ENCODE measurements at places on chromosomes 11 and 22. TPM values are rescaled to one million over a fixed set of nuclear protein-coding genes. Genes with fewer than 3 reads are reported as not detected.

DNA sequence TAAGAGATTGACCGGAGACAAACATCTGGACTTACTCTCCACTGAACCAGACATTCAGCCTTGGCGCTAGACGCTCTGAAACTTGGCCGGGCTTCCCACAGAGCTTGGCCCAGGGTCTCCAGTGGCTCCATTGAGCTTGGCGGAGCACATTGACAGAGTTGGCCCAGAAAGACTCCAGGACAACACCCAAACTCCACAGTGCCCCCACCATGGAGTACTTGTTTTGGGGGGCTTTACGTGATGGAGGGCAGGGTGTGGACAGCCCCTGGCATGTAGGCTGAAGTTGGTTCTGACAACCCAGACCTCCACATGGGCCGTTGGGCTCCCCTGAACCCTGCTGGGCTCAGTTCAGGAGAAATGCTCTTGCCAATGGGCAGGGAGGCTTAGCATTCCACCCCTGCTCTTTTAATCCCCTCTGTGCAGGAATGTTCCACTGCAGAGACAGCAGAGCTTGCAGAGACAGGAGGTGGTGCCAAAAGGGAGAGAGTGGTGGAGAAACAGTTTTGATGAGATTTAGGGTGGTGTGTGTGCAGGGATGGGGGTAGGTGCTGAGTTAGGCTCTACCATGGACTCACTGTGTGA lies 102.4 kb upstream of the TIMP3 start:
- DNase-seq: no peak

GRCh38 chr11:78420255-78420764 lies 2.7 kb upstream of the GAB2 start:
- no peak for DNase-seq

DNA sequence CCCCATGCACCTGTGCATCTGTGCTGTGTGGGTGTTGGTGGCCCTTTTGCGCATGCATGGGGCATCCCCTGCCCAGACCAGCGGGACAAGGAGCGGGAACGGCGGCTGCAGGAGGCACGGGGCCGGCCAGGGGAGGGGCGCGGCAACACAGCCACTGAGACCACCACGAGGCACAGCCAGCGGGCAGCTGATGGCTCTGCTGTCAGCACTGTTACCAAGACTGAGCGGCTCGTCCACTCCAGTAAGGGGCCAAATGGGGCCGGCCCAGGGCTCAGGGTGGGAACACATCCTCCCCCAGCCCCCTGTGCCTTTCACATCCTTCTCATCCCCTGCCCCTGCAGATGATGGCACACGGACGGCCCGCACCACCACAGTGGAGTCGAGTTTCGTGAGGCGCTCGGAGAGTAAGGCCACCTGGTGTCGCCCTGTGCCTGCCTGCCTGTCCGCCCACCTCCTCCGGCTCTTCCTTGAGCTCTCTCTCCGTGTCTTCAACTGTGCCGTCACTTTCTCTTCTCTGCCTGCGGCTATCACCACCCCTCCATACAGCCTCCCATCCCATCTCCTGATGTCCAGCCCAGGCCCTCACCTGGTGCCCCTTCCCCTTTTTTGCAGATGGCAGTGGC lies 10.6 kb downstream of the SELENOM start:
- DNase-seq: no peak

GRCh38 chr11:2858995-2859698 lies 26.4 kb downstream of the CDKN1C start:
- DNase-seq: no peak

DNA sequence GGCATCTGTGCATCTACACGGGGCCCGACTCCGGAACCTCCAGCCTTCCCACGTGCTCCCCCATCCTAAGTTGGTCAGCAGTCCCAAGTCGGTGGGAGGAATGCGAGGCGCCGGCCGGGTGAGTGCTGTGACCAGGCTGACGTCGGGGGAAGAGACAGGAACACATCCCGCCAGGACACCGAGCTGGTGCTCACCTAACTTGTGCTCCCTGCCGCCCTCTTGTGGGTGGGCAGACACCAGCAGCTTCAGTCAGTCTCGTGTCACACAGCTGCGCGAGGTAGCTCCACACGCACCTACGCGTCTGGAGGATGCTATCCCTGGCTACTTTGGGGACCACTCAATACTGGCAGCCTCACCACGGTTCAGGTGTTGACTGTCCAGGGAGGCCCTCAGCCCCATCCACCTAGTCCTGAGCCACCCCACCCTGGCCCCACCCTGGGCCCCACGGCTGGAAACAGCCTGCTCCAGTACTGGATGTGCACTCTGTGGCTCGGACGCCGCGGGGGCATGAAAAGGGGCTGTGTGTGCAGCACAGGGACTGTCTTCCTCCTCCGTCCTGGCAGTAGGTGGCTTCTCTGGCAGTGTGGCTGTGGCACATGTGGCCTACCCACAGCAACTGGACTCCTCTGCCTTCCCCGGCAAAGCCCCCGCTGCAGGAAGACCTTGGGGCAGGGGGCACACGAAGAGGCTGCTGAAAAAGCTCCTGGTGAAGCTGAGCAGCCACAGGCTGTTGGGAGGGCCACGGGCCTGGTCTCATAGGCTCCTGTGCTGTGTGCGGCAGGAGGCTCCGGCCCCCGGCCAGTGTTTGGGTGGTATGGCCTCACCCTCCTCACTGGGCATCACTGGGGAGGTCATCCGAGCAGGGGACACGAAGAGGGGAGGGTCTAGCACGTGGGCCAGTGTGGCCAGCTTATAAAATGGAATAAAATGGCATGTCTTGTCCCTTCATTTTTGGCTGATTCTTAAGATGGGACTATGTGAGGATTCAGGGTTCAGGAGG lies 11.2 kb upstream of the BID start:
- DNase-seq: no peak

DNA sequence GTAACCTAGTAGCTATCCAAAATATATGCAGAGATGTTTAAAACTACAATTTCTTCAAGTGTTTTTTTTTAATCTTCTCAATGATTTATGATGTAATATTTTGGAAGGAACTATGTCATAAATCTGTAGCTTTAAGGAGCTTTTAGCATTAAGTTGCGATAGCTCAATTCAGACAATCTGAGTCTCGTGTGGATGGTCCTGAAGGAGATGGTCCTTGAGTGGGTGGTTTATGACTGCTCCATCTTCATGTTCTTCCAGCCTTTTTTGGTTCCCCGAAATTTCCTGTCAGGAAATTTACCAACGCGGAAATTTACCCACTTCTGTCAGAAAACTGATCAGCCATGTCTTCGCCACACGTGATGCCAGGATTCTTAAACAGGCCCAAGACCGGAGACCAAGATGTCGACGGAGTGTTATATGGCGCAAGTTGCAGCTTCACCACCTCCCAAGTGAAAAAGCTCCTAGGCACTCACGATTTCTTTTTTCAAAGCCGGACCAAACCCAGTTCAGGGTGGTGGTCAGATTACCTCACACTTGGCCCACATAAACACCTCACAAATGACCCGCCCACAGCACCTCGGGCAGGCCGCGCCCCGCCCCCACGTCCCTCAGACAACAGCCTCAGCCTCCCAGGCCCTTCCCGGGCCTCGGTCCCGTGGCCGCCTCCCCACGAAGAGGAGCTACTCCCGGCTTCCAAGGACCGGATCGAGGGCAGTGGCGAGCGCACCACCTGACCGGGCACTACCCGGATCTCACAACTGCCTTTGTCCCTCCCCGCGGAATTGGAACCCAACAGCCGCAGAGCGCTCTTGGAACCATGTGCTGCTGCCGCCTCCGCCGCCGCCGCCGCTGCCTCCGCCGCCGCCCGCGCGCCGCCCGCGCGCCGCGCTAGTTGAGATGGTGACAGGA lies at the start of gene MORC2:
Gene MORC2 (minus strand): TSS at position 760 of the 909 bp plus-strand sequence. CDS start 885 bp downstream, outside the sequence.
- no peak for DNase-seq

DNA sequence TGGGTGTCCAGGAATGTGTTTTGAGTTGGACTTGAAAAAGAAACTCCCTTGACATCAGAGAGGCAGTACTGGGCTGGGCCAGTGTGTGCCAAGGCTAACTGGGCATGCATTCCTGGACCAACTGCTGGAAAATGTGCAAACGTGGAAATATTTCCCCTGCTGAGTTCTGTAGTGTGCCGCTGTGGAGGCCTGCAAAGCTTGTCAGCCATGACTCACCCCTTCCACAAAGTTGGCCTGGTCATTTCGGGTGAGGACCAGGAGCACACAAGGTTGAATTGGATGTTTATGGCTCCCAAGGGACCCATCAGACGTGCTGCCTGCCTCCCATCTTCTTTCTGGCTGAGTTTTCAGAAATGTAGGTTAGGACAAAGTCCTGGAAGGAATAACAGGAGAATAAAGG lies 513.1 kb downstream of the MIAT start:
- no peak for DNase-seq

DNA sequence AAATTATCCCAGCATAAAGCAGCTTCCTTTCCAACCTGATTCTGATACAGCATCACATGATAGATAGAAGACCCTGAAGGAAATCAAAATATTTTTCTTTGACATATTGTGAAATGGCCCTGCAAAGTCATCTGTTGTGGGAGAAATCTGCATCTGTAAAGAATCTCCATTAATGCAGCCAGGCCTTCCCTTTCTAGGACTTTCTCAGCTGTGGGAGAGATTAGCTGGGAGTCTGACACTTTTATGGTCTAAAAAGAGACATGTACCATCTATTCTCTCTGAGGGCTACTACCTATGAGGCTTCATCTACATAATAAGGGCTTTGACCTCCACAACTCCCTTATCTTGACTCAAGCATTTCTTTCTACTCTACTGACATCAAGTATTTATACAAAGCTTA lies 238.1 kb downstream of the SWAP70 start:
- DNase-seq: no peak

DNA sequence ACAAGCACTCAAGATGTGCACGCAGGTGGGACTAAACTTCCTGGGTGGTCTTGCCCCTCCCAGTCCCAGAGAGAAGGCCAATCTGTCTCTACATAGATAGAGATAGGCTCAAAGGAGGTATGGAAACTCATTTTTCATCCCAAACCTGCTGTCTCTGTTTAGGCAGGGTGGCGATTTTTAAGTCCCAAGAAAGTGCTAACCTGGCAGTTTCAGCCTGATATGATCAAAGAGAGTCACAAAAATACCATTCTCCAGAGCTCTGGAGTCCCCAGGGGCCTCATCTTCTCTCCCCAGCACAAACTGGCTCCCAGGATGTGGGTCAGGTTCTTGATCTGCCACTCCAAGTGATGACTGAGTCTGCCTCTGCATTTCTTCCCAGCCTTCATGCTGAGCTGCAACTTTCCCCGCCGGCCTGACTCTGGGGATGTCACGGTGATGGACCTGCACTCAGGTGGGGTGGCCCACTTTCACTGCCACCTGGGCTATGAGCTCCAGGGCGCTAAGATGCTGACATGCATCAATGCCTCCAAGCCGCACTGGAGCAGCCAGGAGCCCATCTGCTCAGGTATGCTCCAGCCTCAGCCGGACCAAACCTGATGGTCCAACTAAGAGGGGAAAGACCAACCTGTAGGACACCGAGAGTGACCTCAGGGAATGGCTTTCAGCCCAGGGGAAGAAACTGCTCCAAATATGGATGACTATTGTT lies 129.5 kb downstream of the SEZ6L start:
- no peak for DNase-seq

DNA sequence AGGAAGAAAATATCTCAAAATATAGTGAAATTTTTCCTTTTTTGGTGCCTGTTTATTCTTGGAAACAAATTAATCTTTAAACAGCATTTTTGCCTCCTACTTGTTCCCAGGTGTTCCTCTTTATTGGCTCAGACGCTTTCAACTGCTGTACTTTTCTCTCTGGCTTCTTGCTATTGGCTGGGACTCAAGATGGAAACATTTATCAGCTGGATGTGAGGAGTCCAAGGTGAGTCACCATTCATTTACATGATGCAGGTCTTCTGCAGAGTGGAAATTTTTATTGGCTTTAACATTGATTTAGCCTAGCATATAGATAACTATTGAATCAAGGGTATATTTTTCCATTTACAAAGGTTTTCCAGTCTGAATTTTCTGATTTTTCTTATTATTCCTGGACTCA lies 34.4 kb upstream of the DNAJB13 start:
- no peak for DNase-seq

- DNase-seq: no peak
Observed at GRCh38 chr11:17850336-17850735, 115.8 kb downstream of the KCNC1 start.

DNA sequence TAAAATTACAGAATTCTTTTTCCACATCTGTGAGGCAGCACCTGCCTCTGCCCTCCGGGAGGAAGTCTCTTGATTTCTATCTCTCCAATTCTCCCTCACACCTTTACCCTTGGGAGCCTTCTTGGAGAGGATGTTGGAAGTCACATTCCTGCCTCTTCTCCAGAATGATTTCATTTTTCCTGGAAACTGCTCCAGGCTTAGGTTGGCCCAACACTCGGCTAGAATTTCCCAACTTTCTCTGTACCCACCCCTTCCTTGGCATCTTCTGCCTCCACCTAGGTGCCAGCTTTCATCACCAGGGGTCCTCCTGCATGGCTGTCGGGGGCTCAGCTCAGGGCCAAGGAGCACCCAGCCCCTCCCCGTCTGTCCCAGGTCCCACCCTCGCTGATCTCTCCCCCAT lies 43.2 kb downstream of the SLCO2B1 start:
- DNase-seq: no peak

GRCh38 chr11:35250621-35251020 lies 111.7 kb downstream of the CD44 start:
- no peak for DNase-seq

DNA sequence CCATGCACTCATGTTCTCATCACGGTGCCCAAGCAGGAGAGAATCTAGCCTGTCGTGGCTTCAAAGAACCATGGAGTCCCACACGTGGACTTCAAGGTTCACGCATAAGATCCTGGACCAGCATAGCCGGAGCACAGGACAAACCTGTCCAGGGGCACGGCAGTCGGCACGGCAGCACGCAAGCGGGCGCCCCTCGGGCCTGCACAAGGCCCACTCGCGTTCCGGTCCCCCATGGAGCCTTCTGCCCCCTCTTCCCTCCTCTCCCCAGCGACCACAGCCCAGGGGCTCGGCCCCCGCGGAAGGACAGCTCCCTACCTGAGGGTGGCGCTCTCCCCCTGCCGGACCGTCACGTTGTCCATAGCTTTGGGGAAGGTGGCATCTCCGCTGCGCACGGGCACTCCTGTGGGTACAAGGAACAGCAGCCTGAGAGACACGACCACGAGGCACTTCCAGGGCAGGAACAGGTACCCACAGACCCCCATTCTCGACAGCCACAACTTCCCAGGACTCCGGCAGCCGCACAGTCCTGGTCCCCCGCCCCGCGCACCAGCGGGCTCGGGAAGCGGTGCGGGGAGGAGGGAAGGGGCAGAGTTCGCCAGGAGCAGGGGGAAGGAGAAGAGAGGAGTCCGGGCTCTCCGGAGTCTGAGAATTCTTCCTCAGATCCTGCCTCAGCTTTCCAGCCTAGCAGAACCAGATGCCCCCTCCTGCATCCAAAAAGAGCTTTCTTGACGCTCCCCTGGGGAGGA lies 589.5 kb downstream of the OPCML start:
- DNase-seq: no peak

GRCh38 chr11:94043241-94043640 lies 22.1 kb downstream of the HEPHL1 start:
- no peak for DNase-seq

- DNase-seq: no peak
Observed at GRCh38 chr11:128456566-128457268, 130.6 kb downstream of the ETS1 start.

Gene GGT1
- total RNA-seq: 16.9 TPM

Gene SCUBE1
- 4.5 TPM for total RNA-seq

Gene PTGDR2
- total RNA-seq: 2.0 TPM

Gene TIMM10B
- total RNA-seq: 34.2 TPM

Gene SCO2
- total RNA-seq: 3.7 TPM

Gene ALG9
- total RNA-seq: 45.2 TPM

Gene GAL
- total RNA-seq: 2.2 TPM

Gene NAV2
- total RNA-seq: 88.3 TPM

All from progenitor cell of endocrine pancreas (in vitro differentiated cells).